ENCODE measurements at places on chromosomes 2 and 18. TPM values are rescaled to one million over a fixed set of nuclear protein-coding genes. Genes with fewer than 3 reads are reported as not detected.

FBXO36 gene
- 1.1 TPM for total RNA-seq

PLEKHB2 gene
- total RNA-seq = 23.5 TPM

AFF3 gene
- 0.69 TPM for total RNA-seq

MEIS1 gene
- 54.0 TPM for total RNA-seq

UNC80 gene
- 0.69 TPM for total RNA-seq

LYG1 gene
- not detected for total RNA-seq

CD8B2 gene
- 0.25 TPM for total RNA-seq

METAP1D gene
- total RNA-seq = 3.7 TPM

EPB41L3 gene
- 3.8 TPM for total RNA-seq

SPDYA gene
- 0.78 TPM for total RNA-seq

EPAS1 gene
- 88.6 TPM for total RNA-seq

DNA sequence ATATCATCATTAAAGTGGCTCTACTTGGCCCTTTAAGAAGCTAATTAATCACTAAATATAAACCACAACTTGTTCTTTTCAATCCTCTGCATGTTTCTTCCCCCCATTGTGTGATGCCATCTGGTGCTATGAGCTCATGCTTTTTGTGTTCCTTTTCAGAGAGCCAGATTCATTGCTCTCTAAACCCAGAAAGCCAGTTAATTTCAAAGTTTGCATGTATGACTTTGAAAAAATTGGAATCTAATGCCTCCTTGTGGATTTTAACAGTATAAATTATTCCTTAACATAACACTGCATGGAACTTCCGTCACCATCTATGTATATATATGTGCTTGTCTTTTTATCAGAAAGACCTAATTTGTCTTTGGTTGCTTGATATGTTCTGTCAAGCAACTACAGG, 31.1 kb downstream of the TMEM178A start:
- no peak overlapping the region for H3K4me3 ChIP-seq
- no peaks in the 10 kb centered on the region for H3K4me1 ChIP-seq
- no peak overlapping the region for H3K27ac ChIP-seq
- H3K36me3 ChIP-seq = no peaks in the 10 kb centered on the region
- no peaks in the 10 kb centered on the region for H3K27me3 ChIP-seq

DNA sequence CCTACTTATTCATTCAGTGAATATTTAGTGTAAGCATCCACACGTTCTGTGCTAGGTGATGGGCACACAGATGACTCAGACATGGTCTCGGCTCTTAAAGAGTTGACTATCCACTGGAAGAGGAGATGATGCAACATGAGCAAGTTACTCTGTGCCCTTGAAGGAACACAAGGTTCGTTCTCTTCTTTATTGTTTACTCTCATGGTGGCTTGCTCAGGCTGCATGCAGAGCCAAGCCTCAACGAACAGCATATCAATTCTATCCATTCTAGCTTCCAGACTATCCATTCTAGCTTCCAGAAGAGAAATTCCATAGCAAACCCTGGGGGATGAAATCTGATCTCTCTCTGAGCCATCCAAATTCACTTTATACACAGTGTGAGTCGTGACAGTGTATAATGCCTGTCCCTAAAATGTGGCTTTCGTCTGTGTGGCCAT, 68.1 kb upstream of the CTAGE1 start:
- H3K4me1 ChIP-seq = peaks cover 8% of the 10 kb centered on the region
- H3K4me3 ChIP-seq = no peak overlapping the region
- H3K27me3 ChIP-seq = no peaks in the 10 kb centered on the region
- no peak overlapping the region for H3K27ac ChIP-seq
- no peak for DNase-seq

DNA sequence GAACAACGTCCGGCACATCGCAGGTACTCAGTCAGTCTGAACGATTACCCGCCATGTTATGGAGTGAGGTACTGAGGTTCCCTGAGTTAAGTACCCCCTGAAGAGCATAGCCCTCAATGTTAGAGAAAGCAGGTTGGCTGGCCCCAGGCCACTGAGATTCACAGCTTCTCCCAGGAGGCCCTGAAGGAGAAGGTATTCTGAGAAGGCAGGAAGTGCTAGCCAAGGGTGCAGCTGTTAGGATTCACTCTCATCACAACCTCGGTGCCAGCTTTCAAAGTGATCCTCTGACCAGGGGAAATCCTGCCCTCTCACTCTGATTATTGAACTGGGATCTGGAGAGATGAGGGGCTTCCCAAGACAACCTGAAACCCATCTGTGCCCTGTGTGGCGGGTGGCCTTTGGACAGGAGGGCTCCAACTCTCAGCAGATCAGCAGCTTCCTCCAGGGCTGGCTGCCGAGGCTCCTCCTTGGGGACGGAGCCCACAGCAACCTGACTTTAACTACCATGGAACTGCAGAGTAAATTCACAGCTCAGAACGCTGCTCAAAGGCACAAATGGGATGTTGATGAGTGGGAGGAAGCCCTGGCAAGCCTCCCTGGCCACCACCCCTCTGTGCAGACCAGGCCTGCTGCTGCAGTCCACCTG, 7.8 kb downstream of the EHD3 start:
- H3K27me3 ChIP-seq = no peaks in the 10 kb centered on the region
- DNase-seq = no peak
- no peak overlapping the region for H3K27ac ChIP-seq
- H3K36me3 ChIP-seq = no peaks in the 10 kb centered on the region

GRCh38 chr2:36572054-36572718, 25.8 kb downstream of the FEZ2 start:
- no peak overlapping the region for H3K4me3 ChIP-seq
- H3K27me3 ChIP-seq = no peaks in the 10 kb centered on the region
- DNase-seq = no peak
- H3K36me3 ChIP-seq = no peaks in the 10 kb centered on the region

- no peak overlapping the region for H3K27ac ChIP-seq
- H3K4me3 ChIP-seq = no peak overlapping the region
- DNase-seq = no peak
Measured at GRCh38 chr18:78610179-78610578, 369.4 kb upstream of the SALL3 start.

DNA sequence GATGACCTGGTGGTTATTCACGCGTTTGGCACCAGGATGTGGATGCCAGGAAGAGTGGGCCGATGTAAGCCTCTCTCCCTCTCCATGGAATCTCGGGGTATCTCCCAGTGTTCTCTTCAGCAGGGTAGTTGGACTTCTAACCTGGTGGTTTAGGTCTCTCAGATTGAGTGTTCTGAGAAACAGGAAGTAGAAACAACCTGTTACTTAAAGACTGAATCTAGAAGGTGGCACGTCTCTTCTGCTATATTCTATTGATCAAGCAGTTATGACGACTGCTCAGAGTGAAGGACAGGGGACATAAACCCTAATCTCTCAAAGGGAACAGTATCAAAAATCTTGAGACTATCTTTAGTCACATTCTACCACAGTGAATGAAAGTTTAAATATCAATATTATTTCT, 918.7 kb upstream of the PIK3C3 start:
- no peaks in the 10 kb centered on the region for H3K36me3 ChIP-seq
- H3K27ac ChIP-seq = no peak overlapping the region
- H3K27me3 ChIP-seq = no peaks in the 10 kb centered on the region

DNA sequence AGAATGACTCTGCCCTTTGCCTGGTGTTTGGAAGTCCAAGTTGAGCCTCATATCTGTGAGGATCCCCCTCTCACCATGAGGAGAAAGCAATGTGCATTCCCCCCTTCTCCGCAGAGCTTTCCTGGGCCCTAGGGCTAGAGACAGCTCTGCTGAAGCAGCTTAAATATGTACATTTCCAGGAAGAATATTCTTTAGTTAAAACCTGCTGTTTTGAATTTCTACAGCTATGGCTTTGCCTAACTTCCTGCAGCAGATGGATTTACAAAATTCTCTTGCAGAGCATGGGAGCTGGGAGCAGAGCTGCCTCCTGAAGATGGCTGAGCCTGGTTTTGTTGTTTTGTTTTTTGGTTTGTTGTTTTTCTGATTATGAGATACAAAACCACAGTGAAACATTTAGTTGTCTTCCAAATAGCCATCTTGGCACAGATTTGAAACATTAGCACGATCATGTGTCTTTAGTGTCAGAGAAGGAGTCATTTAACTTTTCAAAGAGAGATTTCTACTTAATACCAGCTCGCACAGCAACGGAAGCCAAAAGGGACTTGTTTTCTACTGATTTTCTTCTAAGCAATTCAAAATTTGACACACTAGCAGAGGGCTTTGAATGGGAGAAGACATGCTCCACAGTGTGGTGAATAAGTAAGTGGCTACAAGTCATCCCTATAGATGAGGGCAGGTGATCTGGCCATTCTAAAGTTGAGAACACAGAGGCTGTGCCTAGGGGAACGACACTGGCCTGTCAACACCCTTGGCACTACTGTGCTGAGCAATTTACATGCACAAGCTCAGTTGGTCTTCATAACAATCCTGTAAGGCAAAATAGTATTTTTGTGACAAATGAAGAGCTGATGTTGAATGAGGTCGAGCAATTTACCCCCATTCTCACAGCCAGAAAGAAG, 222.6 kb downstream of the MREG start:
- H3K27ac ChIP-seq = no peak overlapping the region
- H3K27me3 ChIP-seq = no peaks in the 10 kb centered on the region

- no peak overlapping the region for H3K27ac ChIP-seq
- H3K36me3 ChIP-seq = no peaks in the 10 kb centered on the region
- H3K27me3 ChIP-seq = no peaks in the 10 kb centered on the region
- no peak overlapping the region for H3K4me3 ChIP-seq
Measured at GRCh38 chr2:188410504-188411235, 119.0 kb downstream of the GULP1 start.

GRCh38 chr18:74422541-74422940, 34.6 kb downstream of the DIPK1C start:
- H3K27ac ChIP-seq = no peak overlapping the region
- no peak overlapping the region for H3K4me3 ChIP-seq
- DNase-seq = no peak

DNA sequence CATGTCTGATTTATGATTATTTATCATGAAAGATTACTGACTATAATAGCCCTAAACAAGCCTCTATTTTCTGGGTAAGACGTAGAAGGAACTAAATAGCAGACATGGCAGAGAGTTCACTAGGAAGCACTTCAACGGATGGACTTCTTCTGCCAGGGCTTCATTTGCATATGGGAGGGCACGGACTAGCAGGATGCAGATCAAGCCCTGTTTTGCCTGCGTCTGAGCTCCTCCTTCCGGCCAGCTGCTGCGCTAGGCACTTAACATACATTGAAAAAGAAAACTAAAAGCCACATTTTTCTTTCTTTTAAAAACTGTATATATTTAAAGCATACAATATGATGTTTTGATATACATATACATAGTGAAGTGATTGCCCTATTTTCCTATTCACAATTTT, 340.0 kb upstream of the MEX3C start:
- H3K4me3 ChIP-seq = no peak overlapping the region
- no peaks in the 10 kb centered on the region for H3K27me3 ChIP-seq
- no peaks in the 10 kb centered on the region for H3K4me1 ChIP-seq

GRCh38 chr2:239563561-239563960, 162.7 kb upstream of the HDAC4 start:
- H3K4me3 ChIP-seq = no peak overlapping the region
- H3K27me3 ChIP-seq = no peaks in the 10 kb centered on the region
- H3K36me3 ChIP-seq = no peaks in the 10 kb centered on the region
- no peak for DNase-seq
- no peak overlapping the region for H3K27ac ChIP-seq

DNA sequence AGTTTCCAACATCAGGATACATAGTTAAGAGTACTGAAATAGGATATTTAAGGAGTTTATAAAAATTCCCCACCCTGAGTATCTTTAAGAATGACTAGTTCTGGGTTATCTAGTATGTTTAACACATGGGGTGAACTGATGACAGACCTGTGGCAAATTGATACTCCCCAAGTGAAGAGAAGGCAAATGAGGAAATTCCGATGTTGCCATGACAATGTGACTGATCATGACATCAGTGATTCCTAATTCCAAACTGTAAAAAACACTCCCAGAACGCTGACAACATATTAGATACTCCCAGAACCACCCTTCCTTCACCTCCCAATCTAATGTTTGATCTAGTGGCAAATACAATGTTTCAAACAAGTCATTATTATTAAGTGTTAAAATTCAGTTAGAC, 77.6 kb downstream of the RBMS1 start:
- no peaks in the 10 kb centered on the region for H3K4me1 ChIP-seq
- H3K27me3 ChIP-seq = no peaks in the 10 kb centered on the region
- no peak overlapping the region for H3K4me3 ChIP-seq
- DNase-seq = no peak

- no peaks in the 10 kb centered on the region for H3K4me1 ChIP-seq
- no peaks in the 10 kb centered on the region for H3K36me3 ChIP-seq
- H3K27ac ChIP-seq = no peak overlapping the region
- DNase-seq = peak; percentile 25
Measured at GRCh38 chr18:34787931-34788532, 77.9 kb downstream of the DTNA start.

DNA sequence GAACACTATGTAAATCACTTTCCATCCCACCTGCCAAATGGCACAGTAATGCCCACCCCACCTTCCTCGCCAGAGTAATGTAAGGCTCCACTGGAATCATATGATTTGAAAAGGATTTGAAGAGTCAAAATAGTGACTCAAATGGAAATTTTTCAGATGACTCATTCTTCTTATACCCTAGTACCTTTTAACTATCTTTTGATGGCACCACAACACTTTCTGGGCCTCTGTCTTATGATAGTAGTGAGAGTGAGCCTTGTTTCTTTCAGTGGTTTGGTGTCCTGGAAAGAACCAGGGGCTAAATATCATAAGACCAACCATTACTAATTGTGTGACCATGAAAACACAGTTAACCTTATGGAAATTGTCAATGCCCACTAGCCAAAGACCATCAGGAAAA, 235.4 kb upstream of the SLC14A2 start:
- H3K4me1 ChIP-seq = peaks cover 4% of the 10 kb centered on the region
- H3K4me3 ChIP-seq = no peak overlapping the region
- H3K36me3 ChIP-seq = no peaks in the 10 kb centered on the region
- no peak overlapping the region for H3K27ac ChIP-seq
- no peaks in the 10 kb centered on the region for H3K27me3 ChIP-seq
- no peak for DNase-seq

All from pancreas (tissue), 10 donors.